ENCODE measurements at places on chromosomes 5 and 9. TPM values are rescaled to one million over a fixed set of nuclear protein-coding genes. Genes with fewer than 3 reads are reported as not detected.

GLRA1 gene
- total RNA-seq, result not detected

SLC4A9 gene
- 0.10 TPM for total RNA-seq

SLC36A2 gene
- not detected for total RNA-seq

NFIL3 gene
- total RNA-seq, result 23.5 TPM

SLC6A19 gene
- not detected for total RNA-seq

GPR150 gene
- total RNA-seq, result 0.63 TPM

DNA sequence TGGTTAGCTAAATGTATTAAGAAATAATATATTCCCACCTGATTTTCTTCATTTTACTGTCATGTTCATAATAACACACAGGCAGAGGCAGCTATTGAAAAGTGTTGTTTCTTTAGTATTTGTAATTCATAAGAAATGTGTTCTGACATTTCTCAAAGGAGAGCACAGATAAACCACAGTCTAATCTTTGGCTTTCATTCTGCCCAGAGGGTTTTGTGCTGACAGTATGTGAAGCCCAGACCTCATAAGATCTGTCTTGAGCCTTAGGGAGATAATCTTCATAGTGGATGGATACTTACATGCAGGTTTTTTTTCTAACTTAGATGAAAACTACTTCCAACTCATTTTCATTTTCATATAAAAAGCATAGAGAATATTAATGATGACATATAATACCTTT lies 206.1 kb downstream of the CHSY3 start:
- no peak for DNase-seq

DNA sequence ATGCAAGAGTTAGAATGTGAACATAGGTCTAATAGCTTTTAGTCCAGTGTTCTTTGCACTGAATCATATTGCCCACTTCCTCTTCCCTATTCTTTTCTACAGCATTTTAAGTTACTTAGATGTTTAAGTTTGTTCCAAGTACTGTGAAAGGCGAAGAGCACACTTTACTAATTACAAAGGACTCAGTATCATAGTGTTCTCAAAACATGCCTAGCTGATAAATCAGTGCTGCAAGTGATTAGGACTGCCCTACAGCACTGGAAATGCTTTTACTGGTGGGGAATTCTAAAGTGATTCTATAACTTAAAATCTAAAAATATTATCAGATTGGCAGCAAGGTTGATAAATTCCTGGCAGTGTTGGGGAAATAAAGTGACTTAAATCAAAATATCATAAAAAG lies 177.9 kb upstream of the KCNN2 start:
- no peak for DNase-seq

DNA sequence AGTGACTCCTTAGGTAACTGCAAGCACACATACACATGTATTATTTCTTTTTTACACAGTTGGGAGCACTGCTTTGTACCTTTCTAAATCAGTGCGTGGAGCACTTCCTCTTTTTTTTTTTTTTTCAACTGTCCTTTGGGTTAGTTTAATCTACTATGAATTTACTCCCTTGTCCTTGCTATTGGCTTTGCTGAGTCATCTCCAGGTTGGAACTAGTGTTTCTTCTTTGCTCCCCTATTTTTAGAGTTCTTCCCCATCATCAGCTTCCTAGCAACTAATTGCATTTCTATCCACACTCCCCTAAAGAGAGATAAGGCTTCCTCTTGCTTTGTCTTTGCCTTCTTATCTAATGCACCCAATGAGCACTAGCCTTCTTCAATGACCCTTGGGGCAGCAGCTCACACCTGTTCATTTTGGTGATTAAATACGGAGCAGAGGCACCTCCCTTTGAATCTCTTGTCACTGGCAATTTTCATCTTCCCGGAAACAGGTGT lies 24.3 kb downstream of the S100Z start:
- DNase-seq, result no peak

DNA sequence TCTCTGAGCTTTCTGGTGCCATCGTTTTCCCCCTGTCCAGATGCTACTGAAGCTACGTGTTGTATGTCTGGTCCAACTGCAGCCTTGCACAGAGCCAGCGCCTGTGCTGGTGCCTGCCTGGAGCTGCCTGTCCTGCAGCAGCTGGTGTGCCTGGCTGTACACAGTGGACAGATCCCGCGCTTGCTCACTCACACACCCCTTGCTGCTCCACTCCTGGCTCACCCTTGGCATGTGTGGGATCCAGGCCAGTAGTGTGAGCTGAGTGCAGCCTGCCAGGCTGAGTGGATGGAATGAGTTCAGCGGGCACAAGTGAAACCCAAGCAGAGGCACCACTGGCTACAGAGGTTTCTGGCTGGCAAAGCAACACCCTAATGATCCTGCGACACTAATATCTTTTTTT lies 40.4 kb downstream of the FER start:
- DNase-seq, result no peak

- no peak for DNase-seq
Measured at GRCh38 chr5:160342413-160342941, 27.9 kb downstream of the C1QTNF2 start.

GRCh38 chr5:139975306-139975705 lies 67.8 kb downstream of the NRG2 start:
- no peak for DNase-seq

- no peak for DNase-seq
Measured at GRCh38 chr5:55407059-55407684, 99.4 kb downstream of the MTREX start.

DNA sequence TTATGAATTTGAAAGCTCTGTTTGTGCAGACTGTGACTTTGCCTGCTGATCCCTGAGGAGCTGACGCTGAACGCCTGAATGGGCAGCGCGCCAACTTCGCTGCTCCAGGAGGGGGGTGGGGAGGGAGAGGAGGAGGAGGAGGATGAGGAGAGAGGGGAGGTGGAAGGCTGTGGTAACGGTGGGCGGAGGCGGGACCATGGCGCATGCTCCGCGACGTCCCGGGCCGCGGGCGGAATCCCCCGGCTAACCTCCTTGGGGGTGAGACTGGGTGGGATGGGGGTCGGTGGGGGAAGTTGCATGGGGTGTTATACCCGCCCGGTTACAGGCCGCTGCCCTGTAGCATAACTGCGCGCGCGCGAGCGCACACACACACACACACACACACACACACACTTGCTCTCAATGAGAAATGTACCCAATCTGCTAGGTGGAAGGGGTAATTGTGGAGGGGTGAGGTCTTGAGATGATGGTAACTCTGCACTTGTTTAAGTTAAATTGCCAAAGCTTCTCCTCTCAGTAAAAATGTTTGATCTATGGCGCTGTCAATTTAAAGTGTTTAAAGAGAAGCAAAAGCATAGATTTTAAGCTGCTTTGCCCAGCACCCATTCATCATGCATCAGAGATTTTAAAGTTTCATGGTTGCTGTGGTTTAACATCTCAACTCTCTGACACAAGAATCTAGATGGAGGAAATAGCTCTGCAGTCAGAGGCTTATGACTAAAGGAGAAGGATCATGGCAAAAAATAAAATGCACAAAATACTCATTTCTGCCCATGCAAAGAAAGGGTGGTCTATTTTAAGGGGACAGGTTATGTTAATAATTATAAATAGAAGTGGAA lies 76.6 kb upstream of the TBCA start:
- no peak for DNase-seq

DNA sequence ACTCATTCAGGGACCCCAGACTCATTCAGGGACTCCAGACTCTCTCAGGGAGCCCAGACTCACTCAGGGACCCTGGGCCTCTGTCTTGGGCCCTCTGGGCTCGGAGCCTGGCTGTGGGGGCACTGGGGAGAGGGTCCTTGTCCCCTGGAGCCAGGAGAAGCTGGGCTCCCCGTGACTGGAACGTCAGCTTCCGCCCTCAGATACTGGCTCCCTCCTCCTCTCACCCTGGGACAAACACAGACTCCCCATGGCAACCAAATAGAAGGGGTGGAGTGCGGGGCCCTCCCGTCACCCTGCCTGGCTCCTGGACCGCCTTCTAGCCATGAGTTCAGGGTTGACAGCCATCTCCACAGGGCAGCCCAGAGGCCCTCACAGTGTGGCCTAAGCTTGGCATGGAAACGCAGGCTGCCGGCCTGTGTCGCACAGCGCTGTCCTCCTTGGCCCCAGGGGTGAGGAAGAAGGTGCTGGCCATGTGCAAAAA lies 27.6 kb downstream of the ZDHHC11B start:
- peak; percentile 87 for DNase-seq

DNA sequence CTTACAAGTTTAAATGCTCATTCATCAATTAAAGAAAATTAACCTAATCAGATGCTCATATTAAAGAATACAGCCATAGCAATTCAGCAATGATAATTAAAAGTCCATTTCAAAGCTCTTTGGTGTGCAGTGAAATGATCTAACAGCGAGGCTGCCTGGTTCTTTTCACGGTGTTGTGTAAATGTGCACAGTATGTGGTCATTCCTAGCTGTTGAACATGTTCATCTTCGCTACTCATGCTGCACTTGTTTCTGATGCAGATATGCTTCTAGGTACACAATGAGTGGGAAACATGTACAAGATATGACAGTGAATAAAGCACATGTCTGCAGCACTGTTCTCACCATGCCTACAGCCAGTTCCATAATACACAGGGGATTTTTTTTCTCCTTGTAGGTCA lies 163.5 kb downstream of the NR2F1-AS1 start:
- DNase-seq, result no peak

- DNase-seq, result no peak
Measured at GRCh38 chr5:135443161-135443960, 3.8 kb downstream of the DCANP1 start.

DNA sequence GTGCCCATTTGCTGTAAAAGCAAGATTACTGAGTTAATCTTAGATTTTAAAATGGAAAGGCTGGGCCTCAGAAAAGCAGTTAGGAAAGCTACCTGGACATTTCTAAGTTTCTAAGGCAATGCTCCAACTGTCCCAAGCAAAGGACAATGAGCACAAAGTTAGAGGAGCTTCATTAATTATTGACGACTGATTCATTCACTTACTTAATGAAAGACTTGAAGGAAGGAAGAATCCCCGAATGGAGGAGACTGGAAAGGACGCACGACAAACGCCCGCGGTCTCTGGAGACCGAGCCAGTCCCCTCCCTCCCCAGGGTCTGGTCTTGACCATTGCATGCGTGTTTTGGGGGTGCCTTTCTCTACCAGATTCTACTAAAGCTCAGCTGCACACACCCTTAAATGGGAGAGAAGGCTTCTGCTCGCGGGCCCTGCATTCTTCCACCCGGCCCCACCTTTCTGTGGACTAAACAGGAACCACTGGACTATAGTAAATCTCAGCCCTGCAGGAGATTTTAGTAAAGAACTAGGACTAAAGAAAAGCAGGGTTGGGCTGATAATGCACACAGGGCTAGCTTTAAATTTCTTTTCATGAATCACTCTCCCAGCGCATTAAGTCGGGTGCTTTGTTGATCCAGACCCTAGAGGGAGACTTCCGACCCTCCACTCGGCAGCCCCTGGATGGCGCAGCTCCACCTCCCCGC lies 44.8 kb downstream of the CTSL start:
- no peak for DNase-seq

- peak; percentile 39 for DNase-seq
Measured at GRCh38 chr5:71996789-71997188, 110.5 kb upstream of the MAP1B start.
